ENCODE measurements at places on chromosomes 6 and 20. TPM values are rescaled to one million over a fixed set of nuclear protein-coding genes. Genes with fewer than 3 reads are reported as not detected.

- peaks cover under 1% of the 10 kb centered on the region for H3K36me3 ChIP-seq
- H3K27ac ChIP-seq = no peak overlapping the region
- H3K4me3 ChIP-seq = no peak overlapping the region
- no peak for DNase-seq
- peaks cover 40% of the 10 kb centered on the region for H3K4me1 ChIP-seq
Observed at GRCh38 chr20:51528263-51529027, 14.1 kb downstream of the NFATC2 start.

DNA sequence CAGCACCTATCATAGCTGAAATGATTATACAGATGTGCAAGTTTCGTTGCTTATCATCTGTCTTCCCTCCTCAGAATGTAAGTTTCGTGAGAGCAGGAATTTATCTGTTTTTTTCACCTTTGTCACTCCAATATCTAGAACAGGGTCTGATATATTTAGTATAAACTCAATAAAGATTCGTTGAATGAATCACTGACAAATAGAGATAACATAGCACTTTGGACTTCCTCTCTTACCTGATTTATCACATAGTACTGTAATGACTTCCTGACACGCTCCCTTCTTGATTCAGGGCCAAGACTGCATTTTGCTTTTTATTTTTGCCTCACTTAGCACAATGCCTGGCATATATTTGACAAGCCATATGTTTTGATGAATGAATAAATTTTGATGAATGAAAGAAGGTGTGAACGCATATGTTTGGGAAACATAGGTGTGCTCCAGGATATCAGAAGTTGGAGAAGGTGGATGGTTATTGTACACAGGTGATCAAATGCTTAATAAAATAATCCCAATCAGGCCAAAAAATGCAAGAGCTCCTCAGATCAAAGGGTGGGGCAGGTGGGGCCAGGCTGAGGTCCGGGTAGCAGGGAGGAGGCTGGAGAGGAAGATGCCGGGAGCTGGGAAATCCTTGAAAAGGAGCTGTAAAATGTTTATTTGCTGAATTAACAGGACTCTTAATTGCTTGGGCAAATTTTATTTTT, 33.0 kb downstream of the PIM1 start:
- no peaks in the 10 kb centered on the region for H3K27me3 ChIP-seq
- H3K4me3 ChIP-seq = no peak overlapping the region
- H3K36me3 ChIP-seq = no peaks in the 10 kb centered on the region
- DNase-seq = no peak

- H3K4me1 ChIP-seq = peaks cover 17% of the 10 kb centered on the region
- H3K4me3 ChIP-seq = no peak overlapping the region
- no peaks in the 10 kb centered on the region for H3K27me3 ChIP-seq
- no peak for DNase-seq
Observed at GRCh38 chr6:168018664-168019063, 21.2 kb downstream of the KIF25 start.

- peak; percentile 93 for DNase-seq
- peaks cover 2% of the 10 kb centered on the region for H3K27me3 ChIP-seq
- peaks cover 1% of the 10 kb centered on the region for H3K36me3 ChIP-seq
- H3K4me3 ChIP-seq = no peak overlapping the region
- no peak overlapping the region for H3K27ac ChIP-seq
Observed at GRCh38 chr20:1469925-1470571, 3.4 kb upstream of the NSFL1C start.

DNA sequence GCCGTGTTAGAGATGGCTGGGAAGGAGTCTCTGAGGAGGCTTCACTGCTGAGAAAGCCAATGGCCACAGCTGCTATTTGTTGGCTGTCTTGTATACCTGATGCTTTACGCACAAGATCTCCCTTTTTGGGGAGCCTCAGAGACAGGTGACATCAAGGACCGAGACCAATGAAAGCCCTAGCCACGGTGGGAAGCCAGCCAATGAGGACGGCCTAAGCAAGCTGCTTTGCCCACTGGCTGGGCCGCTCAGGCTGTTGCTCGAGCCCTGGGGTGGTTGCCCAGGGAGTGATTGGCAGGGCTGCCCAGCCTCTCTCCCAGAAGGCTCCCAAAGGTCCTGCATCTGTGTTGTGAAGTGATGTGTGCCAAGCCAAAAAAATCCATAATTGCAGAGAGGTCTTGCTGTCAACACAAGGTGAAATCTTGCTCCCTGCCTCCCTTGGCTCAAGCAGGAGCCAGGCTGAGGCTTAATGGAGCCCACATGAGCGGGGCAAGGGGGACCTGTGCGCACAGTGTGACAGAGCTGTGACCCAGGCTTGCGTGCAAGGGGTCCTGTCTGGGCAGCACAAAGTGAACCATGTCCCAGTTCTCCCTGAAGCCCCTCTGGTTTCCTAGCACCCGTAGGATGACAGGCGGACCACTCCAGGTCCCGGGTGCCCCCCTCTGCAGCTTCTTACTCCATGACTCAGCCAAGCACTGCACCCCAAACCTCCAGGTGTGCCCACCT, 4.3 kb downstream of the MMP24OS start:
- no peaks in the 10 kb centered on the region for H3K27me3 ChIP-seq
- peaks cover 30% of the 10 kb centered on the region for H3K36me3 ChIP-seq
- H3K27ac ChIP-seq = no peak overlapping the region
- peaks cover 13% of the 10 kb centered on the region for H3K4me1 ChIP-seq

DNA sequence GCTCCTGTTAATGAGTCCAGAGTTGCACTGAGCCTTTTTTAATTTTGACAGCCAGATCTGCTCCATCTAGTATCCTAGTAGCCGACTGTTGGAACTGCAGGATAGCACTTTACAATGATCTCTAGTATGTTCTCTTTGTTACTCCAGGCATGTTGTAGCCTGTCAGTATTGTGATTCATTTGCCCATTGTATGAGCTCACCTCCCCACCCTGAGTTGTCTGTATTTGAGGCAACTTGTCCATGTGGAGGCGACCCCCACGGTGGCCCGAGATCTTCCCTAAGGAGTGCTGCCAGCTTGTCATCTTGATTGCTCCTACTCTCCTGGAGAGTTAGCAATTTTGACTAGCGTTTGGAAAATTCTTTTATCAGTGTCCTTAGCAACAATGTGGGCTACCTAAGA, 67.2 kb downstream of the DHX35 start:
- no peak for DNase-seq
- H3K27ac ChIP-seq = no peak overlapping the region
- peaks cover 54% of the 10 kb centered on the region for H3K36me3 ChIP-seq
- H3K4me1 ChIP-seq = no peaks in the 10 kb centered on the region
- no peak overlapping the region for H3K4me3 ChIP-seq

GRCh38 chr6:24140591-24140990, 14.6 kb downstream of the NRSN1 start:
- H3K27ac ChIP-seq = peak overlapping the region; percentile 63
- H3K4me3 ChIP-seq = no peak overlapping the region
- peaks cover 2% of the 10 kb centered on the region for H3K27me3 ChIP-seq
- H3K36me3 ChIP-seq = no peaks in the 10 kb centered on the region

DNA sequence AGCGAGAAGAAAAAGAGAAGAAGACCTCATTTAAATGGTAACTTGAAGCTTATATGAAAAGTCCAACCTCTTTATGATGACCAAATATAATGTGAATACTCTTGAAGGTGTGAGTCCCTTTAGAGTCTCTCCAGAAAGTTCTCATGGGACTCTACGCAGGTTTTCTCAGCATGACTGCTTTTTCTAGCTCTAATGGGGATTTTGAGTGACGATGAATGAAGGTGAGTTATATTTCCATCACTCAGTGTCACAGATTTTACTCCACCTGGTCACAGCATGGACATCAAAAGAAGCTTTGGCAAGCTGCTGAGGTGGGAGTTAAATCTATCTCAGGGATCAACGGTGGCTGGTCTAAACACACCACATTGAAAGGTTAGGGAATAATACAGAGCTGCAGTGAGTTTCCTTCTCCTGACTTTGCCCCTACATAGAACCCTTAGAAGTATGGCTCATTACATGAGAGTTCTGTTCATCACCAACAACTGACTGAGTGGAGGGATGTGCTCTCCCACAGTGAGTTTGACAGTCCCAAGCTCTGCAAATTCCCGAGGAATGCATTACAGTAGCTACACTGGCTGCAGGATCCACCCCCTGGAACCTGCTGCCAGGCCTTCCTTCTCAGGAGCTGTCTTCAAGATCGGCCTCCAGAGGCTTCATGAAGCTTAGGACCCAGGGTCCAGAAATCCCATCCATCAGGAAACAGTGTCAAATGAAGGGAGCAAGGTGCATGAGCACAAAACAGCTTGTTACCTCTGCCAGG, 126.8 kb downstream of the FOXC1 start:
- H3K36me3 ChIP-seq = no peaks in the 10 kb centered on the region
- H3K27me3 ChIP-seq = no peaks in the 10 kb centered on the region
- no peak overlapping the region for H3K27ac ChIP-seq
- no peak for DNase-seq

DNA sequence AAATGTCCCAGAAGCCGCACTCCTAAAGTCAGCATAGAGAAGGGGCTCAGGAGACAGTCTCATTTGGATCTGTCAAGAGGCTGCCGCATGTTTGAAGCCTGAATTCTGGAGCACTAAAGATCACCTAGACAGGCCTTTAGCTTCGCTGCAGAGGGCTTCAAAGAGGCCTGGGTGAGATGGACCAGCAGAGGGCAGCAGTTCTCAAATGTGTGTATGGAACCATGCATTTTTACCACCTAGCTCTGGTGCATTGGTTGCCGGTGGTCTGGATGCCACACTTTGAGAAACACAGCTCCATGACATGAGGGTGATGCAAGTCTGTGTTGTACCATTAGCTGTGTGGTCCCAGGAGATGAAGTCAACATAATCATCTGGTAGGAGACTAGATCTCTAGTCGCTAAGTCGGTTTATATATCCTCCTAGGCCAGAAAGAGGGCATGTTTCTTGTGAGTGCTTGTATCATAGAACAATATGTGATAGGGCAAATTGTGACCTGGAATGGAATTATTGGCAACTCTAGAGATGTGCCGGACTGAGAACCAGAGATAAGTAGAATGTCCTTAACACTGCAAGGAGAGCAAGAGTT, 64.8 kb downstream of the KIAA0319 start:
- DNase-seq = peak; percentile 64
- H3K4me3 ChIP-seq = no peak overlapping the region
- no peak overlapping the region for H3K27ac ChIP-seq
- H3K27me3 ChIP-seq = no peaks in the 10 kb centered on the region
- no peaks in the 10 kb centered on the region for H3K36me3 ChIP-seq

GRCh38 chr6:27241443-27241842, 6.1 kb upstream of the PRSS16 start:
- no peaks in the 10 kb centered on the region for H3K4me1 ChIP-seq
- H3K27me3 ChIP-seq = peaks cover 61% of the 10 kb centered on the region
- DNase-seq = no peak
- H3K4me3 ChIP-seq = no peak overlapping the region
- no peak overlapping the region for H3K27ac ChIP-seq

DNA sequence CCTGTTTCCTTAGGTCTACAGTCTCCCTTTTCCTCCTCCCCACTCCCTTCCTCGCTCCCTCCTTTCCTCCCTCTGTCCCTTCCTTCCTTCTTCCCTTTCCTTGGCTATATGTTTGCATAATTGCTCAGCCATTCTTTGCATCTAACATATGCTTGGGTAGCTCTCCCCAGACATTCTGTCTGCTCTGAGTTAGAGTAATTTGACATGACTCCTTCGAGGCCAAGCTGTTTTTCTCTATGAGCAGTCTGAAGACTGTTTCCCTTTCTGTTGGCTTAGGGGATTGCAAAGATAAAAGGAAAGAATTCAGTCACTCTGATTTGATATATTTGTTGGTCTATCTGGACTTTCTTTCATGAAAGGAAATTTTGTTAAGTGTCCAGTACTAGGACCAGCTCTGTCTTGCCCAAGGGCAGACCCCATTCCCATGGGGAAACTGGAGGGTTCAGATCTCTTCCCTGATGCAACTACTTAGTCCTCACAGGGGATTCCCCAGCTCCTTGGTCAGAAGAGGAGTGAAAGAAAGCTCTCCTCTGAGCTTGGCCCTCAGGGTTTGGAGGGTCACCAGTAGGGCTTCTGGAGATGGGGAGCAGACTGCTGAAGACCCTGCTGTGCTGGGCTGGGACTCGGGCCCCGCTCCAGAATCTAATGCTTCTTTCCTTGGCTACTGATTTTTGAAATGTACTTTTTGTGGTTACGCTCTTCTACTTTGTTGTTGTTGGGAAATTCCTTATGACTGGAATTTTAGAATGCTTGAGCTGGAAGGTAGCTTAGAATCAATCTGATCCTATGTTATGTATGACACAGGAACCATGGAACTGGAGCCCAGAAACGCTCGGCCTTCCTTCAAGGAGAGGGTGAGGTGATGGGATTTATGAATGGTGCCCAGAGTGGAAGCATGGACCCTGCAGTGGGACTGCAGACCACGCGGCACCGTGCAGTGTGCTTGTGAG, 63.7 kb upstream of the SLC22A23 start:
- peaks cover 16% of the 10 kb centered on the region for H3K4me1 ChIP-seq
- H3K4me3 ChIP-seq = no peak overlapping the region
- peaks cover 5% of the 10 kb centered on the region for H3K27me3 ChIP-seq
- no peak overlapping the region for H3K27ac ChIP-seq
- DNase-seq = no peak
- no peaks in the 10 kb centered on the region for H3K36me3 ChIP-seq

- H3K4me3 ChIP-seq = no peak overlapping the region
- H3K27me3 ChIP-seq = no peaks in the 10 kb centered on the region
Observed at GRCh38 chr6:91691449-91691848, 1104.6 kb upstream of the MAP3K7 start.

DNA sequence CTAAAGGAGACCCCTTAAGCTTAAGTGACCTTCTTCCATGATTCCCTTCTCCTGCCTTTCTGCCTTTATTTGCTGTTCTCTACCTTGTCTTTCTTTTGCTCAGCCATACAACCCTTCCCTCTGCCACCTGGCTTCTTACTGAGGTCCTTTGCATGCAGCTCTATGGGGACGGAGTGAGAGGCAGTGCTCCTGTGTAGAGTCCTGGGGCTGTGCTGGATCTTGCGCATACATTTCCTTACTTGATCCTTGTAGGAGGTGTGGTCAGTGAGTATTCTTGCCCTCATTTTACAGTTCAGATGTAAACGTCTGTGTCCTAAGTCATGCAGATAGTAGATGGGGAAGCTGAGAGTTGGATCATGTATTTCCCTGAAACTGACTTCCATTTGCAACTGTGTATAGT, 5.7 kb downstream of the SASH1 start:
- no peaks in the 10 kb centered on the region for H3K4me1 ChIP-seq
- no peak overlapping the region for H3K4me3 ChIP-seq
- no peaks in the 10 kb centered on the region for H3K27me3 ChIP-seq
- H3K27ac ChIP-seq = no peak overlapping the region
- no peak for DNase-seq
- H3K36me3 ChIP-seq = peaks cover 2% of the 10 kb centered on the region

GRCh38 chr6:52640170-52640569, 30.7 kb upstream of the TMEM14A start:
- no peak overlapping the region for H3K4me3 ChIP-seq
- no peaks in the 10 kb centered on the region for H3K27me3 ChIP-seq
- H3K4me1 ChIP-seq = peaks cover 4% of the 10 kb centered on the region
- no peak overlapping the region for H3K27ac ChIP-seq
- no peaks in the 10 kb centered on the region for H3K36me3 ChIP-seq

Gene PPIL4
- 36.2 TPM for total RNA-seq

Gene SMPDL3A
- 10.2 TPM for total RNA-seq
